Cerebellar nuclear complex (tissue), 1 donor: ENCODE measurements at places on chromosomes 4 and X.

DNA sequence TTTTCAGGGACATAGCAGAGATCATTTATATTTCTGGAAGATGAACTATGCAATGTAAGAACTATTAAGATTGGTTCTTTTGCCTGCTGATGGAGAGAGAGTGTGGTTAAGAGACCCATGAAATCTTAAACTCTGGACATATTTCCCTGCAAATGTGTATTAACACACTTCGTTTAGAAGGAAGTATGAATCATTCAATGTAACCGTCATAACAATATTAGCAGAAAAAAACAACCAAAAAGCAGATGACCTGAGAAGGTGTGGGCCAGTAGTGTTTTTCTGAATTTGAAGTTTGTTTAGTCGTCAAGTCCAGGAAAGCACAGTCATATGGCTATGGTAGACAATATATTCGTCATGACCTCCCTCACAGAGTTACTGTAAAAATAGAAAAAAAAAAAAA, 2.5 kb upstream of the TMPRSS11D start:
- no peak for DNase-seq

- DNase-seq, result no peak
Observed at GRCh38 chr4:77745792-77746191, 73.4 kb downstream of the CNOT6L start.

GRCh38 chr4:84325625-84326024, 173.5 kb downstream of the NKX6-1 start:
- DNase-seq, result no peak

GRCh38 chrX:346034-346813, 27.6 kb upstream of the GTPBP6 start:
- no peak for DNase-seq
